ENCODE measurements at places on chromosomes 6 and 20.

- DNase-seq, result no peak
These were observed 1.8 kb upstream of the SPEF1 start for GRCh38 chr20:3783068-3783489.

DNA sequence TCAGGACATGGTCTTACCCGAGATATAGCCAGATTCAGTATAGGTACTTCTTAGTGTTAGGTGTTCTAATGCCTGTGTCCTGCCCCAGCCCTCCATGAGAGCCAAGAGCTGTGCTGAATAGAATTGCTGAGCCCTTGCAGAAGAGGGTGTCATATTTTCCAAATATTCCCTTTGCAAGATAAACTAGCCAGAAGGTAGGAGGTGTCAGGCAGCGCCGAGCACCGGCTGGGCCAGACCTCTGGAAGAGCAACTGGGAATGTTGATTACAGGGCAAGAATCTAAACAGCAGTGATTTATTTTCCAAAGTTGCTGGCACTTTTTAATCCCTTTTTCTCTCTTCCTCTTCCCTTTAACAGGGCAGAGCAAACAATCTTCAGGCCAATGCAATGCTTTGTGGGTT is 37.1 kb upstream of the EZR start:
- DNase-seq, result no peak

- DNase-seq, result no peak
These were observed 617.7 kb upstream of the AGPAT4 start for GRCh38 chr6:161891542-161891941.

DNA sequence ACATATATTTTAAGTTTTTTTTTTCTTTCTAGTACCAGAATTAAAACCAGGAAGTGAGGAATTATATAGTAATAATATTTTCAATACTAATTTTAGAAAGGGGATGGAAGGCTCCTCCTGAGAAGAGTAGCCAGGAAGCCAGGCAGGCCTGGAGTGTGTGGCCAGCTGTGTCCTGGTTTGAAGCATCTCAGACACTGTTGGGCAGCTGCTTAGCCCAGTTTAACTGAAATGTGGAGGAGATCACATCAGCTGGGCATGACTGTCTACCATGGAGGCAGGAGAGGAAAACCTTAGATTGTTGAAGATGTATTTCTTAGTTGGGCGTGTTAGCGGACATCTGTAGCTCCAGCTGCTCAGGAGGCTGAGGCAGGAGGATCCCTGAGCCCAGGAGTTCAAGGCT is 142.2 kb downstream of the ARID1B start:
- no peak for DNase-seq

GRCh38 chr6:129032602-129033001 is 149.7 kb downstream of the LAMA2 start:
- no peak for DNase-seq
